ENCODE measurements at places on chromosomes 4 and X.

- DNase-seq: peak; percentile 27
Measured at GRCh38 chrX:71870208-71871098, 40.2 kb upstream of the NHSL2 start.

- no peak for DNase-seq
Measured at GRCh38 chrX:109842611-109843010, 109.6 kb upstream of the ACSL4 start.

GRCh38 chr4:24476282-24476681 lies 108.1 kb downstream of the DHX15 start:
- peak; percentile 30 for DNase-seq

GRCh38 chr4:54539500-54540029 lies 118.2 kb upstream of the KIT start:
- DNase-seq: peak; percentile 80

GRCh38 chrX:115134382-115134781 lies 54.8 kb upstream of the RBMXL3 start:
- no peak for DNase-seq

- no peak for DNase-seq
Measured at GRCh38 chr4:144509088-144510015, 136.6 kb upstream of the HHIP start.

DNA sequence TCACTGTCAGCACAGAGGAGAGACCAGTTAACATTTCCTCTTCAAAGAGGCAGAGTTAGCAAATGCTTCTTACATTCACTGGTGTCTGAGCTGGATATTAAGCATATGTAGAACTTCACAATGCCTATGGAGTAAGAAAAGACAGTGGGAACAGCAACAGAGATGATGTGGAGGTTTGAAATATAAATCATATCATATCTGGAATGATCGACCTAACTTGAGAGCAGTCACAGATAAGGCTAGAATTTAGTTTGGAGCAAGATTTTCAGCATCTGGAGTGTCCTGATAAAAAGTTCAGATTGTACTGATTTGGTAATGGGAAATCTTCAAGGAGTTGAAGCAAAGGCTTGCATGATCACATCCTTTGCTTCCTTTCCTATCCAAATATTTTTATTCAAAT lies 90.5 kb upstream of the ANKRD50 start:
- DNase-seq: no peak

DNA sequence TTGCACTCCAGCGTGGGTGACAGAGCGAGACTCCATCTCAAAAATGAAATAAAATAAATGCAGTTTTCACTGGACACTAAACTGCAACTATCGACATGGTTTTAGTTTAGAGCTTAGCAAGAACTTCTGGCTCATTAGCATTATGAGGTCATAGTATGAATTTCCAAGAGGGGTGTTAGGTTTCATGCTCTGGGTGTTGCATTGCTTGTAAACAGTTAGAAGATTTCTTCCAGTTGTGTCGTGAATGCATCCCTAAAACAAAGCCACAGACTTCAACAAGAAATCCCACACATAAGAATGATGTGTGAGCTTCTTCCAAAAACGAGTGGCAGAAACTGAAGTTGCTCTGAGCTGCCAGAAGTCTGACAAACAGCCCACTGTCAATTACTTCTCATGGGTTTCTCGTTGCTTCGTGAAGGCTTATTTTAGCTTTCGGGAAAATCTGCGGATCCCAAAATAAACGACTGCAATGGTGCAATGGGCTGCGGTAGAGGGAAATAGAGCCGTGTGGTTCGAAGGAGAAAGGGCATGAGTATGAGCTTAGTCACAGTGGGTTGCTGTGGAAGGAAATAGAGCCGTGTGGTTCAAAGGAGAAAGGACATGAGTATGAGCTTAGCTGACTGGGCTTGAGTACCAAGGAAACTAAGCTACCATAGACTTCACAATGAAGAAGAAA lies 354.9 kb downstream of the DHRSX start:
- DNase-seq: peak; percentile 12

- DNase-seq: no peak
Measured at GRCh38 chrX:17017134-17017533, 70.7 kb downstream of the REPS2 start.

DNA sequence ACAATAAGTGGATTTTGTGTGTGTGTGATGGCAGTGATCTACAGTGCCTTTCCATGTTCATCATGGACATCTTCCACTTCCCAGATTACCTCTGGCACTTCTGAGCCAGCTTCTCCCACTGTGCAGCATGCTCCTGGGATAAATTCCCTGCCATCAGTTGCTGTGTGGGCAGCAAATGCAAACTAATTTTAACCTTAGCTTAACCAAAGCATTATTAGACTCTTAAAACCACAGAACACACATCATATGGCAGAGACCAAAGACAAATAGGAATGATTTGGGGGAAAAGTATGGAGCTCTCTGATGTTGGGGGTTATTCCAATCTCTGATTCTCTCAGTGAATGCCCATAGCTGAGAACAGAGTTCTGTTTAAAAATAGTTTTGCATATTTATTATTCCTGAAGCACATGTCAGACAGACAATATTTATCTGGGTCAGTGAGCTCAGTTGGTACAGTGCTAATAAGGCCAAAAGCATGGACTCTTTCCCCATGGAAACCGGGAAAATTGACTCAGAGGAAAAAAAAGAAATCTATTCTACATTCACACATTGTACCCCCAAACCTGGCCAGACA lies 567.4 kb downstream of the IQCM start:
- no peak for DNase-seq

GRCh38 chrX:37476571-37477170 lies 94.8 kb upstream of the LANCL3 start:
- no peak for DNase-seq

GRCh38 chr4:6472008-6472386 lies 417 bp downstream of the PPP2R2C start:
- peak; percentile 11 for DNase-seq

DNA sequence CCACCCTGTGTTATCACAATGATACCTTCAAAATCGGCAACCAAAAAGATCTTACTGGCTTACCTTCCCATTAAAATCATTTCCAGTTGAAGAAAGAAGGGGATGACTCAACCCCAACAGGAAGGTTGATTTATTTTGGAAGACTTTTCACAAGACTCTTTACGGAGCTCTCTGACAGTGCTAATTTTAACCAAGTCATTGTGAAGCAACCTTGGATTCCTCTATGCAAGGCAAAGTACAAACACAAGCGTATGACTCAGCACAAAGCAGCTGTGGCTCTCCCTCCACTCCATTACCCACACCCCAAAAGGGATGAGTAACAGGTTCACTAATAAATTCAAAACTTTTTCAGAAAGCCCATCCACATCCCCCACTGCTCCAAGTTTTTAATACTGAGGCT lies 213.8 kb upstream of the FGF13 start:
- peak; percentile 75 for DNase-seq

DNA sequence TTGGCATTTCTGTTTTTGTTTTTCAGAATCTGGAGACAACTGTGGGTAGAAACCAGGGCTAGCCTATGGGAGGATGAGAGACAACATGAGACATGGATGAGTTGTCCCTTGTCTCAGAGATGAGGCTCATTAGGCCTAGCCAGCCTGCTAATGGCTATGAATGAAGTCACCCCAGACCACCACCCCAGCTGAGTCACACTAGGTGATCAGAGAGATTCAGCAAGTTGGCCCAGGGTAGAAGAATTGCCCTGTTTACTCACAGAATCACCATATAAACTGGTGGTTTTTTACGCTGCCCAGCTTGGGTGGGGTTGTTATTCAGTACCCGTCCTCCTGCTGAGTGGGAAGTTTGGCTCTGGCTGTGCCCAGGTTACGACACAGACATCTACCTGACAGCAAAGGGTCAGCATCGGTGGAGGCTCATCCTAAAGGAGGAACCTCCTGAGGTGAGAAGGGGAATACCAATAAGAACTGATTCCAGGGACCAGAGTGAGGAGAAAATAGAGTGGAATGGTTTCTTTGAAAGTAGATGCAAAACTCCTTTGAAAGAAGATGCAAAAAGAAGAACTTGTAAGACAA lies 17.2 kb upstream of the ARSJ start:
- DNase-seq: no peak

- DNase-seq: no peak
Measured at GRCh38 chrX:10129229-10129628, 27.5 kb upstream of the CLCN4 start.

DNA sequence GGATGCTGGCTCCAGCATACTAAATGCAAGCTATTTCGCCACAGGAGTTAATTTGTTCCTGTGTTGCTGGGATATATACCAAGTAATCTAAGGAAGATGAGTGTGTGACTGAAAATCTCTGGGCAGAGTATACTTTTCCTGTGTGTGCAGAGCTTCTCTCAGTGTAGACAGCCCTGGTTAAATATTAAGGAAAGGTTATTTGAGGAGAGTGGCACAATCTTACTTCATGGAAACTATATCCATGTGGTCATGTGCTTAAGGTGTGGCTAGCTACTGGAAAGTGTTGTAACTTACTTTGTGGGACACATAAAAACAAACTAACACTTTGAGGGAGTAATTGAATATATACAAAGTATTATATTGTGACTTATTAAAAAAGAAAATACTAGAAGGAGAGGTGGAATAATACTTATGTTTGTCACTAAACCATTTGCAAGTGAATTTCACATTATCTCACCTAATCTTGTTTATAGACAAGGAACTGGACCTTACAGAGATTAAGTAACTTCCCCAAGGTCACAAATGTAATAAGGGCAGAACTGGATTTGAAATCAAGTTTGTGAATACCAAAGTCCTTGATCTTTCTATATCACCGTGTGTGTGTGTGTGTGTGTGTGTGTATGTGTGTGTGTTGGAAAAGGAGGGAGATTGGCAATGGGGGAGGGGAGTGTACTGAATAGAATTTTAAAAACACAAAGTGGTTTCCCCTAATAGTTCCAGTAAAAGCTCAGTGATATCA lies 408.2 kb upstream of the NR3C2 start:
- no peak for DNase-seq

DNA sequence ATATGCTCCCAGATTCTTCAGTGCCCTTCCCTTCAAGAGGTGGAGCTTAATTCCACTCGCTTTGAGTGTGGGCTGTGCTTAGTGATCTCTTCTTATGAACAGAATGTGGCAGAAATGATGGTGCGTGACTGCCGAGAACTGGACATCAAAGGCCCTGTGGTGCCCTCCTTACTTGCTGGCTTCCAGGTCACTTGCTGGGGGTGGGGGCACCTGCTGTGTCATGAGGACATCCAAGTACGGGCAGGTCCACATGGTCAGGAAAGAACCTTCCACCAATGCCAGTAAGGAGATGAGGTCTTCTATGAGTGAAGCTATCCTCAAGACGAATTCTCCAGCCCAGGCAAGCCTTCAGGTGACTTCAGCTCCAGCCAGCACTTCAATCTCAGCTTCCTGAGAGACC lies 95.8 kb downstream of the FAM53A start:
- no peak for DNase-seq

DNA sequence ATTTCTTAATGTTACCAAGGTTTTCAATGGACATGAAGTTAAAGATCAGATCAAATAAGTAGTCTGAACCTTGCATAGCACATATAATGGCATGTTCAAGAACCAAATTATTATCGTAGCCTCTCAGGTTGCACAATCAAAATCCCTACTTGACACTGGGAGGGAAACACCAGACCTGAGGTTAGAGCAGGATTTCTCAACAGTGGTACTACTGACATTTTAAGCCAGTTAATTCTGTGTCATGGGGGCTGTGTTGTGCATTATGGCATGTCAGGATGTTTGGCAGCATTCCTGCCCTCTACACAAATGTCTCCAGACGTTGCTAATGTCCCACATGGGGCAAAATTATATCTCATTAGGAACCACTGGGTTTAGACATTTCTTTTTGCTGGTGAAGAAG lies 20.8 kb downstream of the RLIM start:
- DNase-seq: no peak

Data from astrocyte of the hippocampus (primary cell).